Naive thymus-derived CD4-positive, alpha-beta T cell (primary cell): ENCODE measurements at places on chromosomes 3 and 15. TPM values are rescaled to one million over a fixed set of nuclear protein-coding genes. Genes with fewer than 3 reads are reported as not detected.

GOLGA8Q gene
- not detected for polyA plus RNA-seq

SOX14 gene
- polyA plus RNA-seq: not detected

EMC7 gene
- 95.0 TPM for polyA plus RNA-seq

RTP3 gene
- not detected for polyA plus RNA-seq

UACA gene
- not detected for polyA plus RNA-seq

NTRK3 gene
- not detected for polyA plus RNA-seq

CMTM8 gene
- polyA plus RNA-seq: 11.8 TPM

CP gene
- 0.43 TPM for polyA plus RNA-seq

GP5 gene
- polyA plus RNA-seq: 6.1 TPM

MORC1 gene
- not detected for polyA plus RNA-seq

PCLAF gene
- polyA plus RNA-seq: not detected

KNG1 gene
- not detected for polyA plus RNA-seq

SERINC4 gene
- 8.8 TPM for polyA plus RNA-seq

DNASE1L3 gene
- polyA plus RNA-seq: not detected

ROPN1 gene
- polyA plus RNA-seq: not detected

ESYT3 gene
- not detected for polyA plus RNA-seq

- H3K27me3 ChIP-seq: no peaks in the 10 kb centered on the region
- no peak for DNase-seq
- H3K4me1 ChIP-seq: no peaks in the 10 kb centered on the region
These were observed 788.2 kb upstream of the ARPP21 start for GRCh38 chr3:34851137-34851536.

DNA sequence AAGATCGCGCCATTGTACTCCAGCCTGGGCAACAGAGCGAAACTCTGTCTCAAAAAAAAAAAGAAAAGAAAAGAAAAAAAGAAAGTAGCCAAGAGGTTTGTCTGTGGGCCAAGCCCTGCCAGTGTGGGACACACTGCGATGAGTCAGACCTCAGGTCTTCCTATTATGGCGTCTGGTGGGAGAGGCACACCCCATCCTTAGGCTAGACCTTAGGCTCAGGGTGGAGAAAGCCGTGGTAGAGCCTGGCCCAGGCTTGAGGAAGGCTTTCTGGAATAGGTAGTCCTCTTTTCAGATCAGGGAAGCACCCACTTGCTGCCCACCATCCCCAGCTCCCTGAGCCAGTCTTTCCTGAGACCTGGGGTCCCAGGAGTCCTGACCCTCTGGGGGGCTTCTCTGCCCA is 6.0 kb downstream of the HEMK1 start:
- H3K27ac ChIP-seq: peak overlapping the region; percentile 63
- H3K27me3 ChIP-seq: no peaks in the 10 kb centered on the region
- H3K4me1 ChIP-seq: peaks cover 62% of the 10 kb centered on the region

GRCh38 chr15:97728791-97729190 is 231.7 kb upstream of the ARRDC4 start:
- H3K4me3 ChIP-seq: no peak overlapping the region
- DNase-seq: no peak
- no peak overlapping the region for H3K27ac ChIP-seq

DNA sequence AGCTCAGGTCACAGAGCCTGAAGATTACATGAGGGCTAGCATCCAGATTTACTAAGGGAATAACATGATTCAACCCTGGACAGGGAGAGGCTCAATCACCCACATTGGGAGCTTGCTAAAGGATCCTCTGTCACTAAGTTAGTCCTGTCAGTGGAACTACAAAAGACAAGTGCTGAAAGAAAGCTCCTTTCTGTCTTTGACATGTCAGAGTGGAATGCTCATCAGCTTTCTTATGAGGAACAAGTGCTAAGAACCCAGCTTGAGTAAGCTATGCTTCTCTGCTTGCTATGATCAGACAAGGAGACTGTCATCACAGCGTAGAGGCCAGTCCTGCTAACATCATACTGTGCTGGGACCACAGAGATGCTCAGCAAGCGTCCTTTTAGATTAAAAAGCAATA is 74.5 kb downstream of the MB21D2 start:
- H3K4me1 ChIP-seq: no peaks in the 10 kb centered on the region
- H3K27ac ChIP-seq: no peak overlapping the region
- no peaks in the 10 kb centered on the region for H3K36me3 ChIP-seq
- no peak overlapping the region for H3K4me3 ChIP-seq
- no peaks in the 10 kb centered on the region for H3K27me3 ChIP-seq

DNA sequence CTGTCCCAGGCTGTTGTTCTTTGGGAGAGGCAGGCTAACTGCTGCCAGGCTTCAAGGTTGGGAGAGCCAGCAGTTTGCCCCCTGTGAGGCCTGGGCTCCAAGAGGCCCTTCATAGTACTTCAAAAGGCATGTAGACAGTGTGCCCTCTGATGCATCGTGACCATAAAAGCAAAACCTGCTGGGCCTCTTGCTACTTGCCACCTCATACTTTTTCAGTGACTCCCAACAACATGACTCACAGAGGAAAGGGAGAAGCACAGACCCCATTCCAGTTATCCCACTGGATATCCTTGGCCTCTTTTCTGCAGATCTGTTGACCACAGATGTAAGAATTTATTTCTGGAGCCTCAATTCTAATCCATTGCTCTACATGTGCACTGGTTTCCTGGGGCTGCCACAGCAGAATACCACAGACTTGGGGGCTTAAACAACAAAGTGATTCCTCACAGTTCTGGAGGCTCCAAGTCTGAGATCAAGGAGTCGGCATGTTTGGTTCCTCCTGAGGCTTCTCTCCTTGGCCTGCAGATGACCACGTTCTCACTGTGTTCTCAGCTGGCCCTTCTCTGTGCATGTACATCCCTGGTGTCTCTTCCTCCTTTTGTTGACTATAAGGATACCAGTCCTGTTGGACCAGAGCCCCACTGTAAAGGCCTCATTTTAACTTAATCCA is 8.9 kb upstream of the NSMCE3 start:
- no peaks in the 10 kb centered on the region for H3K4me1 ChIP-seq
- no peak for DNase-seq
- H3K27ac ChIP-seq: no peak overlapping the region
- no peaks in the 10 kb centered on the region for H3K36me3 ChIP-seq

DNA sequence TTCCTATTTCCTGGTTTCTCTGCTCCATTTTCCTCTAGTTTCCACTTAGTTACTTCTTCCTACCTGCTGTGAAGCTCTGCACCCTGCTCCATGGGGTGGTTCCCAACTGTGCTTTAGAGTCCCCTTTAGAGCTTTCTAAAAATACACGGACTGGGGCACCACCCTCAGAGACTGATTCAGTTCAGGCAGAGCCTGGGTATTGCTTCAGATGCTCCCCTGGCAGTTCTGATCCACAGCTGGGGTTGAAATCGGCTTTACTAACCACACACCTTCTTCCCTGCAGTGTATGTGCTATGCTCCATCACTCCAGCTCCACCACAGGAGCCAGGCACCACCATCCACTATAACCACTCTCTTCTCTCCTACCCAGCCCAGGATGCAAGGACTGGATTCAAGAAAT is 12.6 kb downstream of the ANP32A start:
- H3K36me3 ChIP-seq: no peaks in the 10 kb centered on the region
- DNase-seq: no peak
- no peaks in the 10 kb centered on the region for H3K27me3 ChIP-seq
- H3K4me1 ChIP-seq: peaks cover 31% of the 10 kb centered on the region
- no peak overlapping the region for H3K27ac ChIP-seq
- no peak overlapping the region for H3K4me3 ChIP-seq

GRCh38 chr3:119933207-119933606 is 151.3 kb downstream of the NR1I2 start:
- no peak for DNase-seq
- H3K27me3 ChIP-seq: no peaks in the 10 kb centered on the region
- H3K27ac ChIP-seq: no peak overlapping the region
- no peak overlapping the region for H3K4me3 ChIP-seq
- no peaks in the 10 kb centered on the region for H3K4me1 ChIP-seq

GRCh38 chr3:158430448-158430847 is 140.5 kb upstream of the MLF1 start:
- no peaks in the 10 kb centered on the region for H3K27me3 ChIP-seq
- no peaks in the 10 kb centered on the region for H3K4me1 ChIP-seq
- no peak overlapping the region for H3K27ac ChIP-seq
- H3K4me3 ChIP-seq: no peak overlapping the region
- no peaks in the 10 kb centered on the region for H3K36me3 ChIP-seq

GRCh38 chr3:1172644-1173043 is 79.8 kb downstream of the CNTN6 start:
- no peak overlapping the region for H3K27ac ChIP-seq
- H3K4me1 ChIP-seq: no peaks in the 10 kb centered on the region
- H3K27me3 ChIP-seq: no peaks in the 10 kb centered on the region
- H3K4me3 ChIP-seq: no peak overlapping the region
- no peaks in the 10 kb centered on the region for H3K36me3 ChIP-seq

DNA sequence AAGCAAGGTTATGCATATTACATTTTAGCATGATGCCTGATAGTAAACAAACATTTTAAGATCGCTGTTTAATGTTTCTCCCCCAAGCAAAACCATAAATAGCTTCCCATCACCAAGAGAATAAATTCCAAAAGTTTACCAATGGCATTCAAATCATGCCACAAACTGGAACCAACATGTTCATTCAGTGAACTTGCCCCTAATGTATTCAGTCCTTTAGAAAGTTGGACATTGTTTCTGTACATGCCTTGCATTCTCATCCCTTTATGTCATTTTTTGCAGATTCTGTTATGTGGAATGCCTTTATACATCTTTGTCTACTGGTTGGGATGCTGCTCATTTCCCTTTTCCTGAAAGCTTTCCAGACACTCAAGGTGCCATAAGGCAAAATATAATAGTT is 105.5 kb downstream of the PYDC2 start:
- no peaks in the 10 kb centered on the region for H3K36me3 ChIP-seq
- no peak overlapping the region for H3K4me3 ChIP-seq
- no peaks in the 10 kb centered on the region for H3K4me1 ChIP-seq
- H3K27ac ChIP-seq: no peak overlapping the region

GRCh38 chr3:181987736-181988135 is 276.0 kb downstream of the SOX2 start:
- no peak overlapping the region for H3K4me3 ChIP-seq
- DNase-seq: no peak
- no peaks in the 10 kb centered on the region for H3K4me1 ChIP-seq
- H3K27ac ChIP-seq: no peak overlapping the region

- H3K4me1 ChIP-seq: peaks cover 62% of the 10 kb centered on the region
- DNase-seq: peak; percentile 78
- H3K4me3 ChIP-seq: peak overlapping the region; percentile 66
- H3K27me3 ChIP-seq: no peaks in the 10 kb centered on the region
- H3K36me3 ChIP-seq: no peaks in the 10 kb centered on the region
These were observed 34.8 kb upstream of the CD47 start for GRCh38 chr3:108125550-108126071.

- no peaks in the 10 kb centered on the region for H3K27me3 ChIP-seq
- no peaks in the 10 kb centered on the region for H3K4me1 ChIP-seq
- no peak overlapping the region for H3K27ac ChIP-seq
These were observed 121.4 kb downstream of the GMPS start for GRCh38 chr3:155991847-155992246.

GRCh38 chr3:109018828-109019227 is 65.1 kb upstream of the GUCA1C start:
- no peak overlapping the region for H3K27ac ChIP-seq
- DNase-seq: no peak
- no peak overlapping the region for H3K4me3 ChIP-seq
- no peaks in the 10 kb centered on the region for H3K36me3 ChIP-seq

GRCh38 chr3:51974277-51974962 is 444 bp upstream of the ABHD14A start:
- H3K36me3 ChIP-seq: no peaks in the 10 kb centered on the region
- H3K4me3 ChIP-seq: peak overlapping the region; percentile 82
- DNase-seq: no peak
- no peaks in the 10 kb centered on the region for H3K27me3 ChIP-seq
- peak overlapping the region; percentile 77 for H3K27ac ChIP-seq

GRCh38 chr3:30253832-30254231 is 352.6 kb upstream of the TGFBR2 start:
- H3K27me3 ChIP-seq: no peaks in the 10 kb centered on the region
- no peak for DNase-seq
- no peak overlapping the region for H3K4me3 ChIP-seq
- no peak overlapping the region for H3K27ac ChIP-seq

- peak; percentile 10 for DNase-seq
- peaks cover 25% of the 10 kb centered on the region for H3K4me1 ChIP-seq
- H3K4me3 ChIP-seq: no peak overlapping the region
- H3K36me3 ChIP-seq: no peaks in the 10 kb centered on the region
These were observed 75.0 kb downstream of the MAGEF1 start for GRCh38 chr3:184636741-184637316.

GRCh38 chr3:177037241-177037640 is 160.0 kb downstream of the TBL1XR1 start:
- H3K27ac ChIP-seq: no peak overlapping the region
- DNase-seq: no peak
- peaks cover 20% of the 10 kb centered on the region for H3K36me3 ChIP-seq

- H3K4me1 ChIP-seq: no peaks in the 10 kb centered on the region
- H3K4me3 ChIP-seq: no peak overlapping the region
- H3K27me3 ChIP-seq: no peaks in the 10 kb centered on the region
- H3K36me3 ChIP-seq: peaks cover 11% of the 10 kb centered on the region
These were observed 82.5 kb downstream of the RFTN1 start for GRCh38 chr3:16430717-16431630.

DNA sequence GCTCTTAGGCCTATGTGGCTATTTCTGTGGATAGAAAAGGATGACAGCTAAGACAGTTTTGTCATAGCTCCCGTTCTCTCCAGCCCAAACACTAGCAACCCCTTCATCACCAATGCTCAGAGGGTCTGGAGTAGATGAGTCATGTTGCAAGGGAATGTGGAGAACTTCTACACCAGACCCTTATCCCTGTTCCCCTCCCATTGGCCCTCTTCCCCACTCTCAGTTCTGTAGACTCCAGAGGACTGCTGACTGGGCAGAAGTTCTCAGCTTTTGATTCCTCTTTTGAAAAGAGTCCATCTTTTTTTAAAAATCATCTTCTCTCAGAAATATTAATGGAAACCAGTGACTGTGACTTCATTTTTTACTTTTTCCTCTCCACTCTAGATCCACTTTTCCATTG is 2.4 kb upstream of the MYZAP start:
- DNase-seq: no peak
- no peaks in the 10 kb centered on the region for H3K4me1 ChIP-seq
- no peak overlapping the region for H3K4me3 ChIP-seq
- no peaks in the 10 kb centered on the region for H3K27me3 ChIP-seq
